ENCODE measurements at places on chromosomes 7 and 10.

GRCh38 chr7:3201306-3201705, 99.7 kb upstream of the SDK1 start:
- no peak for DNase-seq

GRCh38 chr10:28686835-28687682, 9.7 kb downstream of the BAMBI start:
- no peak for DNase-seq

DNA sequence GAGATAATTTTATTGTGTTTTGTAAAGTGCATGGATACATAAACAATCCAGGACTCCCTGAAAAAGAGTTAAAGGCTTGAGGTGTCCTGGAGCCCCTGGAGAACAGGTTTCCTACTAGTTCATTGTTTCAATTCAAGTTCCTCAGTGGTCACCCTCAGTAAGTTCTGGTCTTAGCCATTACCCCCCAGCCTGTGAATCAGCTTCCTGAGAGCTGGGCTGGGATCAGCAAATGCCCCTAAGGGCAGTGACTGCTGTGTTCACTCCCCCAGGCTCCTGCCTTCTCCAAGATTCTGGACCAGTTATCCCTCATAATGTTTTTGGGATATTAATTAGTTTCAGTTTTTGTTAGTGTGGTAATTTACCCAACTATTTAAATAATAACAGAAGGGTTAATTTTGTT, 151.6 kb upstream of the PRSS58 start:
- no peak for DNase-seq

- DNase-seq = no peak
These were observed 371.6 kb downstream of the BBS9 start for GRCh38 chr7:33500703-33501701.

- DNase-seq = peak; percentile 65
These were observed at the start of gene PIK3AP1 for GRCh38 chr10:96720422-96721206. Gene PIK3AP1, minus strand, starts transcription at chr10:96720514. Its CDS starts 120 bp downstream, at chr10:96720394.

DNA sequence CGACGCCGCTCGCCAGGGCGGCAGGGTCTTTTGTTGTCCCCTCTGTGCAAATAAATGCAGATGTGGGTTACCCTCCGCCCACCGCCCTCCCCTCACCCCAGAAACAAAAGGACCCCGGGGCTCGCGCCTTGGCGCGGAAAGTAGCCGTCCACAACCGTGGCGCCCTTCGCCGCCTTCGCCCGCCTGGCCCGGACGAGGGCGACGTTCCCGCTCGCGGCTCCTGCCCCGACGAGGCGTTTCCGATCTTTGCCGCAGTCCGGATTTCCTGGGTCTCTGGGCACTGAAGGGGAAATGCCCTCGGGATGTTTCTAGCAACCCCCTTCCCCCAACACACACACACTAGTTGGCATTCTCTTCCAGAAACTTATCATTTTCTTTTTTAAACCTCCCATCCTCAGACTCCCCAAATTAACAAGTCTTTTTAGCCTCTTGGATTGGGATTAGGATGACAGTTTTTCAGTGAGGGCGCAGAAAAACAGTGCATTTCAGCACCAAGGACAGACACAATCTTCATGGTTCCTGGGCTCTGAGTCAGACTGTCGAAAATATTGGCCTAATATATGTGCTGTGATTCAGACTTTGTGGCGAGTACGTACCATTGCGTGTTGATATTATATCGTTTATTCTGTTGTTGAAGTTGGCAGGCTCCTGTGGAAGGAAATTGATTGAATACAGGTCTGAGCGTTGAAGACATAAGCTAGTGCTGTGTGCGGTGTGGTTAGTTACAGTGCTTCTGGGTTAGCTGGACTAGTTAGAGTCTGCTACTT, 771 bp downstream of the PHYHIPL start:
- no peak for DNase-seq

DNA sequence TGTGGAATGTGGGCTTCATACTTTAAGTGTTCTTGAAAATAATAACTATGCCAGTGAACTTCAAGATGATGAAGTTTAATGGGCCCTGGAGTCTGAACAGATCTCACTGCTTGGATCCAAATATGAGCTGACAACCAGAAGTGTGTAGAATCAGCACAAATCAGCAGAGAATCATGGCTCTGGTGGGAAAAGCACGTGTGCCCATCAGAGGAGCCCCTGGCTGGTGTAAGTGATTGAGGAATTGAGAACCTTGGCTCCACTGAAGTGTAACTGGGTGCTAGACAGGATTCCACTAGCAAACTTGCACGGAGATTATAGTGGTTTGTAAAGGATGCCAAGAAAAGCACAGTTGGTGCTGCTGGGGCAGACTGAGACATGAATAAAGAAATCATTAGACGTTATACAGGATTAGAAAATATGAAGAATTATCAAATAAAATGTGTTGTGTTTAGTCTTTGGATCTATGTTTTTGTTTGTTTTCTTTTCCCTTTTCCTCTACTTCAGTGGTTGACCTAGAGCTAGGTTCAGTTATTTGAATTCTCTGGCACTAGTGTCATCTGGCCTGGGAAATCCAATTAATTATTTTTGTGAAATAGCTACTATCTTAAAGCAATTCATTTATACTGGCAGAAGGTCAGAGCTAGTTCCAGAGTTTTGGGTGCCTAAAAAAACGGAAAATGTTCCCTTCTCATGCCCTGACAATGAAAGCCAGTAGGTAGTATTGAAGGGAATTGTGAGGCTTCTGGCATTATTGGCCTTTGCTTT, 175.7 kb upstream of the MEOX2 start:
- no peak for DNase-seq

DNA sequence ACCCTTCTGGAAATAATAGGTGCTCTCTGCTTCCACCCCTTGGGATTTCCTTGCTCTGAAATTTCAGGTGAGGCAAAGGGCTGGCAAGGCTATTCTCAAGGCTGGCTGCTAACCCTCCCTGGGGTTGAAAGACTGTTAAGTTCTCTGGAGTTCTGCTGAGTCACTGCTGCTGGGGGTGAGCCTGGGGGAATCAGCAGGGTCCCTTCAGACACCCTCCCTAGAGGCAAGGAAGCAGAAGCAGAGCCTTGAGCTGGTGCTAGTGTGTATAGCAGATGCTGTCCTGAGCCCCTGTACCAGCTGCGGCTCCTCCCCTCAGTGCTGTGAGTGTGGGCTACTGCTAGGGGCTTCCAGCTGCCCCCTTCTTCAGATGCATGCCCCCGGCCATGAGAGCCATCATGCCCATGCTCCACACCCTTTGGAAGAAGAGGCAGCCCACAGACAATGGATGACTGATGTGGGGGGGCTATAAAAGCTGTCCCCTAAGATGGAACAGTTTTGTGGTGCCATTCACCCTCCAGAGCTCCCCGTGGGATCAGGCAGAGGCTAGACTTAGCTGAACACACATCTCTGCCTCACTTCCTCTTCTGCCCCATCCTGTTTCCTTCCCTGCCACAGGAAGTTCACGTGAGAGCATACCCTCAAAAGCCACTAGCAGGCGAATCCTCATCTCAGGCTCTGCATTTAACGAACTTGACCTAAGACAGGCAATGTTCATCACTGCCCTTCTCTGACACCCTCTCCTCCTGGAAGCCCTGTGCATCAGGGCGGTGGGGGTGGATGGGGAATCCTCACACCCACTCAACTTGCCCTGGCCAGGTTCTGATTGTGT, 91.8 kb downstream of the SH3PXD2A start:
- DNase-seq = no peak

DNA sequence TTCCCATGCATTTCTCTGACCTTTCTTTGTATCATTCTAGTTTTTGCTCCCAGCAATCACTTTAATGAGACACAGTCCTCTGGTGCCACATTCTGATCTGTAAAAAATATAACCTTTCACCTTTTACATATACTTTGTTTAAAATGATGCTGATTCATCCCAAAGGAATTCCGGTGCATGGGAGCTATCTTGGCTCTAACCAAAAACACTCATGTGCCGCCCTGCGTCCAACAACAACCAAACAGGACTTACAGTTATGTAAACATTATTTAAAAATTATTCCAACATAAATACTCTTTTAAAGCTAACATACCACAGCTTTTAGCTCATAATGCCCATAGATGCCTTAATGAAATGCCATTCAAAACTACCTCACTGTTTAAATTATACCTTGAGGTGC, 7.7 kb upstream of the OPALIN start:
- DNase-seq = no peak

DNA sequence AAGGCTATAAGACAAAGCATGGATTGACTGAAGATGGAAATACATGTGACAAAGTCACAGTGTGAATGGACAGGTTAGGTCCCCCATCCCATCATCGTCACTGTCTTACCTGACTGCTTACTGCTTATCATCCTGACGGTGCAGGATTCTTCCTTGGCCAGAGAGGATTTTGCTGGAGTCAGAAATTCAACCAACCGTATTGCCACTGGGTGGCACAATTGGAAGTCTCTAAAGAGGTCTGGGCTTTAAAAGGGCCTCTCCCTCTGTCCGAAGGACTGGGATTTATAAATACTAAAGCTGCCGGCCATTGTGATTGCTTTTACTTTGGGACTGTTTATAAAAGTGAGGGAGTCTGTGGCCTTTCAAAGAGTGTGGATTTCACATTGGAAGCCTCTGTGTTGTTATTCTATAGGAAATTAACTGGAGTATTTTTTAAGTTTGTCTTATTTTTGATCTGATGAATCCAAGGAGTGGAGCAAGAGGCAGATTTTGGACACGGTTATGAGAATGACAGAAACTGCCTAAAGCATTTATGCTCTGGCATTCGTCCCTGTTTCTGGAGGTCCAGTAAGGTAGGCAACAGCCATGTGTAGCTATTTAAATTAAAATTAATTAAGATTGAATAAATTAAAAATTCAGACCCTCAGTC, 113.3 kb upstream of the CREB5 start:
- no peak for DNase-seq

DNA sequence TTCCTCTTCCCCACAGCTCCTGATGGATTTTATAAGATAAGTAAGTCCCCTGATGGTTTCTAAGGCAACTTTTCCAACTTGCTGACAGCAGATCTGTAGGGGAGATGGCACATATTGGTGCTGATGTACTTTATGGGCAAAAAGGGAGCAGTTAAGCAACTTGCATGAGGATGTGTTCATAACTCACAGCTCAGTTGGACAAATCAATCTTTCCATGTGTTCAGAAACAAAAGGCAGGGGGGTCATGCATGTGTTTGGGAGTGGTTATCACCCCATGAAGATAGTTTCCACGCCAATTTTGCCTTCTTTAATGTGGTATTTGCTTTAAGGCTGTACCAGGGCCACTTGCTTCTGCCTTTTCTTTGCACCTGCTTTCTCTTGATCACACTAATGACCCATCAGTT, 6.1 kb downstream of the RBM20 start:
- DNase-seq = no peak

GRCh38 chr10:47406870-47407691, 23.0 kb upstream of the ZNF488 start:
- DNase-seq = no peak

GRCh38 chr7:27767374-27767773, 27.4 kb downstream of the TAX1BP1 start:
- no peak for DNase-seq

- no peak for DNase-seq
These were observed 79.2 kb downstream of the DNAJB6 start for GRCh38 chr7:157416011-157416410.

- no peak for DNase-seq
These were observed 85.6 kb upstream of the CAPZA2 start for GRCh38 chr7:116776610-116777289.

DNA sequence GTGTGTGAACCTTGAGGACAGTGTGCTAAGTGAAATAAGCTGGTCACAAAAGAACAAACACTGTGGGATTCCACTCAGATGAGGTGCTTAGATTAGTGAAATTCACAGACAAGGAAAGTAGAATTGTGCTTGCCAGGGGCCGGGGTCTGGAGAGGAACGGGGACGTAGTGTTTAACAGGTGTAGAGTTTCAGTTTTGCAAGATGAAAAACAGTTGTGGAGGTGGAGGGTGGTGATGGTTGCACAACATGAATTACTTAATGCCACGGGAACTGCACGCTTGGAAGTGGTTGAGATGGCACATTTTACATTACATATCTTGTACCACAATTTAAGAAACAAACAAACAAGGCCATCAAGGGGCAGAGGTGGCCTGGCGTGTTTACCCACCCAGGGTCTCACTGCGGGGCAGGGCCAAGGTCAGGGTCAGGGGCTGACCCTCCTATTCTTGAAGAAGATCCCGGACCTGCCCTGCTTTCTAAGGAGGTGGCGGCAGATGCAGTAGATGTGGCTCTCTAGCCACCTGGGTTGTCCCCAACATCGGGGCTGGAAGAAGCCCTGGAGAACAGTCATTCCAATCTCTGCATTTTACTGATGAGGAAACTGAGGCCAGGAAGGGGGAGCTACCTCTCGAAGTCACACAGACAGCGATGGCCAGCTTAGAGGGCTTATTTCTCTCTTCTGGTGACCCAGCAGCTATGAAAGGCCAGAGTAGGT, 91.5 kb upstream of the LRRC4 start:
- no peak for DNase-seq

DNA sequence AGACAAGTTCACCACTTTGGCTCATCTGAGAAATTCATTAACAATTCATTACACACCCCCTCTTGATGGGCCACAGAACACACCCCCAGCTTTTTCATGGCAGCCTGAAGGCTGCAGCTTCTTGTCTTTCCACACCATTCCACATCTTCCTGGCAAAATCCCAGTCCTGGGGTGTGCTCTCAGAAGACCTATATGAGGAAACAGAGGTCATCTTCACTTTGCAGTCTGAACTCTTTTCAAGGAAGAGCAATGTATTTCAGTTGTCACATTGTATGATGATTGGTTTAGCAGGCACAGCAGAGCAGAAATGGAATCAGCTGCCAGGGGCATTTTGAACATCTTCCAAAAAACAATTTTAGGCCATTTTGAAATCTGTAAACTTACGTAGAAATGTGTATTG, 7.8 kb upstream of the LRRC27 start:
- no peak for DNase-seq

DNA sequence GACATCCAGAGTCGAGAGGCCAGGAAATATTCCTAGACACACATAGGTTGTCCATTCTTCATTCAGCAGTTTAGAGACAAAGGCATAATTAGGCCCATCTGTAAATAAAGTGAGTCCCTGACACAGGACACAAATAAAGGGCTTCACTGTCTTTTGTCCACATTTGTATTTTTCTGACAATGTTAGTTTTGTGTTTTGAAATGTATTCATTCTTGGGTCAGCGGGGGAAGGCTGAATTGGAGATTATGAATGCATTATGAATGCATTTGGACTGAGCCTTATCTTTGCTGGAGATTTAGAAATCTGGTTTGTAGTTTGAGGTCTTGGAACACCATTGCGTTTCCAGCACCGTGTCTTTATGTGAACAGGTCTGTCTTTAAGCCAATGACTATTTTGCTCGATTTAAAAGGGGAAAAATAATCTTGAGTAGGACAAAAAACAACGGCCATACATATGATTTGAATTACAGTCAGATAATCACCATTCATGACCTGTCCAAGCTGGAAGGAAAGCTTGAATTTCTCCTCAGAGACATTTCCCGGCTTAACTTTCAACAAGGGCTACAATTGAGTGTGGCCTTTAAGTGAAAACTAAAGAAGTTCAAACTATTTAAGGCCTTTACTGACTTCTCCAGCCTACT, 334.8 kb downstream of the WDR11 start:
- DNase-seq = no peak

- DNase-seq = no peak
These were observed 18.2 kb downstream of the PODXL start for GRCh38 chr7:131538071-131538812.

All from GM18507 (cell line).